ENCODE measurements at places on chromosomes 6 and 20.

- H3K36me3 ChIP-seq, result no peaks in the 10 kb centered on the region
- no peaks in the 10 kb centered on the region for H3K27me3 ChIP-seq
- peaks cover 4% of the 10 kb centered on the region for H3K4me1 ChIP-seq
- peak overlapping the region; percentile 69 for H3K27ac ChIP-seq
- DNase-seq, result no peak
- H3K4me3 ChIP-seq, result no peak overlapping the region
Measured at GRCh38 chr20:50501972-50502745, 8.0 kb upstream of the PTPN1 start.

DNA sequence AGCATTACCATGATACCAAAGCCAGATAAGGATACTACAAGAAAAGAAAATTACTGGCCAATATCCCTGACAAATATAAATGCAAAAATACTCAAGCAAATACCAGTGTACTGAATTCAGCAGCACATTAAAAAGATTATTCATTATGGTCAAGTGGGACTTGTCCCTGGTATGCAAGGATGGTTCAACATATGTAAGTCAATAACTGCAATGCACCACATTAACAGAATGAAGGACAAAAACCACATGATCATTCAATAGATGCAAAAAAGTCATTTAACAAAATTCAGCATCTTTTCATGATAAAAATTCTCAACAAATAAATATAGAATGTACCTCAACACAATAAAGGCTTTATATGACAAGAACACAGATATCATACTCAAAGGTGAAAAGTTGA, 9.1 kb upstream of the DEFB125 start:
- H3K27me3 ChIP-seq, result no peaks in the 10 kb centered on the region
- no peaks in the 10 kb centered on the region for H3K4me1 ChIP-seq
- no peak for DNase-seq
- H3K27ac ChIP-seq, result no peak overlapping the region
- H3K36me3 ChIP-seq, result no peaks in the 10 kb centered on the region

DNA sequence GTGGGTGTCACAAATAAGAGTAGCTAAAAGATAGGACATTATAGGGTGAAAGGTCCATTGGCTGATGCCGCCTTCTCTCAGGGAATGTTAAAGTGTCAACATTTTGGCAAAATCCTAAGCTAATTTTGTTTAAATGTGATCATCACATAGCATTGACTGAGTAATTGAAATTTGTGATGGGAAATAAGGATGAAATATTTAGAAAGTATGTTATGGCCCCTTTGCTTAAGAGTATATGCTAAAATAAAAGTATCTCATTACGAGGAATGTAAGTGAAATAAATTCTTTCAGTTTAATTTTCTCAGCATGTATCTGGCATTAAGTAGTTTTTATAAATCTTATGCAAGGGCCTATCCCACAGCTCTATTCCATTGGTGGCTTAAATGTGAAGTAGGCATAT, 229.2 kb downstream of the PRL start:
- H3K27me3 ChIP-seq, result no peaks in the 10 kb centered on the region
- no peak overlapping the region for H3K4me3 ChIP-seq
- no peaks in the 10 kb centered on the region for H3K4me1 ChIP-seq
- peak overlapping the region; percentile 62 for H3K27ac ChIP-seq
- no peaks in the 10 kb centered on the region for H3K36me3 ChIP-seq

- no peak overlapping the region for H3K4me3 ChIP-seq
- H3K27ac ChIP-seq, result no peak overlapping the region
- no peaks in the 10 kb centered on the region for H3K4me1 ChIP-seq
- H3K27me3 ChIP-seq, result no peaks in the 10 kb centered on the region
Measured at GRCh38 chr6:140105857-140106256, 731.4 kb upstream of the CITED2 start.

DNA sequence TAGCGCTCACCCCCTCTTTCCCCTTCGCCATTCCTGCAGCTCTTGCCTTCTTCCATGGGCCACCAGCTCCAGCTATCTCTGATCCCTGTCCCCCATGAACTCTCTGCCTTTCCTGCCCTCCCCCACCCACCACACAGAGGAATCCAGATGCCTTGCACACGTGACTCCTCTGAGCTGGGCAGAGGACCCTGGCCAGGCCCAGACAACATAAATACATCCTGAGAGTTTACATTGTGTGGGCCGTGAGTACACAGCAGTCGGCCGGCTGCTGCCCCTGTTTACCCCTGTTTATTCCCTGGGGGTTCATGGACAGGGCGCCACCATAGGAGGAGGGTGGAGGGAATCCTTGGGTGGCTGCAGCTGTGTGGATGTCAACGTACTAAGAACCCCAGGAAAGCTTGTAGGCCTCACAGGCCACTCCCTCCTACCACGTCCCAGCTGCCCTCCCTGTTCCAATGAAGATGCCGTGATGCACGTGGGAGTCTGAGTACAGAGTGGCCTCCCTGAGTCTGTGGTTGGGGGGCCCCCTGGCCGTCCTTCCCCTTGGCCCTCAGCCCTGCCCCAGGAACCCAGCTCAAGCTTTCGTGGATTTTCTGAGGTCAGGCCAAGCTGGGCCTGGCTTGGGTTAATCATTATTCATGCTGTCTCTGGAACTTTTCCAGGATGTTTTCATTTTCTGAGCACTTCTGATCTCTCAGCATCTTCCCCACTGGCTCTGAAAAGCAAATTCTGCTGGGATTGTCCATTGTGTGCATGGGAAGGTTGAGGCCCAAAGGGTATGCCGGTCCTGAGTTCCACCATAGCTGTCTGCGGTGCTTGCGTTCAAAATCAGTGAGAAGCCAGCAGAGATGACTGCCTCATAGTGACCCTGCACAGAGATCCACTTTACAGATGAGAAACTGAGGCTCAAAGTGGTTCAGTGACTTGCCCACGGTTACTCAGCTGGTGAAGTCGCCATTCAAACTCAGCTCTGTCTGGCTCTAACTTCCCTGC, 136.3 kb downstream of the MRPL14 start:
- H3K4me3 ChIP-seq, result no peak overlapping the region
- H3K4me1 ChIP-seq, result peaks cover 13% of the 10 kb centered on the region
- no peaks in the 10 kb centered on the region for H3K36me3 ChIP-seq
- DNase-seq, result peak; percentile 88
- H3K27me3 ChIP-seq, result no peaks in the 10 kb centered on the region

Measured in uterus (tissue), 4 donors.